Spinal cord (tissue), 10 donors: ENCODE measurements at places on chromosomes 1 and 21. TPM values are rescaled to one million over a fixed set of nuclear protein-coding genes. Genes with fewer than 3 reads are reported as not detected.

Gene ORC1
- 2.5 TPM for total RNA-seq

Gene EYA3
- total RNA-seq, result 14.3 TPM

Gene PPT1
- total RNA-seq, result 115 TPM

Gene PIK3R3
- 29.0 TPM for total RNA-seq

Gene GABRD
- total RNA-seq, result 1.6 TPM

Gene EVA1B
- 67.6 TPM for total RNA-seq

Gene SPATC1L
- total RNA-seq, result 9.9 TPM

Gene SPRR2A
- total RNA-seq, result not detected

Gene TIE1
- 32.3 TPM for total RNA-seq

Gene EDARADD
- 1.4 TPM for total RNA-seq

Gene PLPPR4
- total RNA-seq, result 13.1 TPM

Gene GRIK3
- 18.5 TPM for total RNA-seq

Gene KCNT2
- 32.3 TPM for total RNA-seq

Gene LPAR3
- total RNA-seq, result 14.1 TPM
